ENCODE measurements at places on chromosomes 16 and 17. TPM values are rescaled to one million over a fixed set of nuclear protein-coding genes. Genes with fewer than 3 reads are reported as not detected.

DNA sequence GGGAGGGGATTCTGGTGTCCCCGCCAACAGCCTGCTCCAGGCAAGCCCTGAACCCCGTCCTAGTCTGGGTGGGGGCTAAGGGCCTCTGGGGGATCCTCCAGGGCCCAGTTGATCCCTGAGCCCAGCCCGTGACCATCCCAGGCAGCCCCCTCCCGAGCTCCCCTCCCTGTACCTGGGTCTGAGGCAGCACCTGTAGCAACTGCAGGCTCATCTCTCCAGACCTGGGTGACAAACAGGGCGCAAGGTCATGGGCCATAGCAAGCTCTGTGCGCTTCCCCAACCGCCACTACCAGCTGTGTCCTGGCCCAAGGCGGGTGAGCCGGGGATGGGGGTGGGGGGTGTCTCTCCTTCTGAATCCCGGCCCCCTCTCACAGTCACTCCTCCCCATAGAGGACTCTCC lies 10.6 kb downstream of the CNGB1 start:
- no peak for DNase-seq

DNA sequence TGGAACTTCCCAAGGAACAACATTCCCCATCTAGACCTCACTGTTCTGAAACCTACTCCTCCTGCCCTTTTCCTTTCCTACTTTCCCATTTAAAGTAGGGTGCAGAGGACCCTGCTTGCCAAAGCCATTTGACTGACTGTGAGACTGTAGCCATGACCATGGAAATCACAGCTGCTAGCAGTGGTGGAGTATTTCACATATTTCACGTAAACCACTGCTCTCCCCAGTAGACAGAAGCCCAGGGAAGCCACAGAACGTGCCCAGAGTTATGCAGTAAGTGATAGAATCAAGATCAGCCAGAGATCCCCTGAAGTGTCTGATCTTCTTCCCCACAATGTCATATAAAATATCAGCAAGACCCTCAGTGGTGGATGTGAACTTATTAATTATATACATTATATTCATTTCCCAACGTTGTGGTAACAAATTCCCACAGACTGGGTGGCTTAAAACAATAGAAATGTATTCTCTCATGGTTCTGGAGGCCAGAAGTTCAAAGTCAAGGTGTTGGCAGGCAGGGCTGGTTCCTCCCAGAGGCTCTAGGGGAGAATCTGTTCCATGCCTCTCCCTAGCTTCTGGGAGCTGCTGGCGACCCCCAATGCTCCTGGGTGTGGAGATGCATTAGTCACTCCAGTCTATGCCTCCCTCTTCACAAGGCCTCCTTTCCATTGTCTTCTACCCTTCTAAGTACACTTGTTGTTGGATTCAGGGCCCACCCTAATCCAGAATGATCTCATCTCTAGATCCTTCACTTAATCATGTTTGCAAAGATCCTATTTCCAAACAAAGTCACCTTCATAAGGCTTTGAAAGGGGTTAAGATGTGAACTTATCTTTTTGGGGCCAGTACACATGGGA lies 20.7 kb upstream of the PRM1 start:
- DNase-seq: no peak

The CACNG5 gene
- total RNA-seq: not detected

The IRF8 gene
- total RNA-seq: 1.7 TPM

GRCh38 chr16:80909720-80910119 lies 97.0 kb downstream of the CMC2 start:
- DNase-seq: no peak

The PPP1R27 gene
- not detected for total RNA-seq

- DNase-seq: no peak
Observed at GRCh38 chr17:34974179-34974578, 6.1 kb upstream of the LIG3 start.

DNA sequence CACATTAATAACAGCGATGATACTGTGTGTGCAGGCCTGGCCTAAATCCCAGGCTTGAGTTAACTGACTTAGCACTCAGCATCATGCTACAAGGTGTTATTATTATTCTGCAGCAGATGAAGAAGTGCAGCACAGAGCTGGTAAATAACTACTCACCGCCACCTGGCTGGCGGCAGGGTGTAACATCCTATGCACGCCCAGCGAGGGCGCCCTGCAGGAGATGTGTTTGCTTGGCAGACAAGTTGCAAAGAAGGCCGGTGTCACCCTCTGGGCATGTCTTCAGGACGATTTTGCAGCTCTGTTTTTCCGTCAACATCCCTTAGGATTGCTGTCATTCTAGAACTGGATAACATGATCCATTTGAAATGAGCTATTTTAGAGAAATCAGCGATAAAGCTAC lies 30.1 kb downstream of the DNAH9 start:
- no peak for DNase-seq

The MAPT gene
- 1.3 TPM for total RNA-seq

- peak; percentile 57 for DNase-seq
Observed at GRCh38 chr16:48300391-48300856, 53.1 kb upstream of the ABCC11 start.

DNA sequence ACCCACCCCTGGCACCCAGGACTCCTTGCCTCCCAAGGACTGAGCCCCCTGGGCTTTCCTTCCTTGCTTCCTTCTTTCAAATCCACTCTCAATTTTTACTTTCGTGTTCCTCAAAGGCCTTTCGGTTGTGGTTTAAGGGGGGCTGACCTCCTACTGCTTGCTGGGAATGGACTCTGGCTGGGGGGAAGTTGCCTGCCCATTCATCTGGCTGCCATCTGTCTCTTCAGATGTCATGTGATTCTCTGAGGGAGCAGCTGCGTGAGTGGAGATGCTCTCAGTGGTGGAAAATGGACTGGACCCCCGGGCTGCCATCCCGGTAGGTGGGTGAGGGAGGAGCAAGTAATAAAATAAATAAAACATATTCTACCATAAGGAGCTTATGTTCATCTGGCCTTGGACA lies 93.8 kb upstream of the RPRML start:
- no peak for DNase-seq

GRCh38 chr16:13909872-13910303 lies 10.1 kb upstream of the ERCC4 start:
- peak; percentile 81 for DNase-seq

- no peak for DNase-seq
Observed at GRCh38 chr17:13635951-13636350, 34.2 kb upstream of the HS3ST3A1 start.

- DNase-seq: no peak
Observed at GRCh38 chr17:39666601-39667261, 1.5 kb upstream of the PNMT start.

The OR2C1 gene
- not detected for total RNA-seq

The KRTAP9-2 gene
- total RNA-seq: not detected

The CFDP1 gene
- total RNA-seq: 65.4 TPM

- DNase-seq: no peak
Observed at GRCh38 chr16:79988721-79989220, 388.2 kb upstream of the MAF start.

The KRT20 gene
- not detected for total RNA-seq
